Adrenal gland (tissue), 19 donors: ENCODE measurements at places on chromosomes 3 and 15.

GRCh38 chr3:126436826-126437717, 38.6 kb downstream of the ZXDC start:
- no peak for DNase-seq

GRCh38 chr15:90340345-90340744, 11.7 kb upstream of the ZNF774 start:
- no peak for DNase-seq

DNA sequence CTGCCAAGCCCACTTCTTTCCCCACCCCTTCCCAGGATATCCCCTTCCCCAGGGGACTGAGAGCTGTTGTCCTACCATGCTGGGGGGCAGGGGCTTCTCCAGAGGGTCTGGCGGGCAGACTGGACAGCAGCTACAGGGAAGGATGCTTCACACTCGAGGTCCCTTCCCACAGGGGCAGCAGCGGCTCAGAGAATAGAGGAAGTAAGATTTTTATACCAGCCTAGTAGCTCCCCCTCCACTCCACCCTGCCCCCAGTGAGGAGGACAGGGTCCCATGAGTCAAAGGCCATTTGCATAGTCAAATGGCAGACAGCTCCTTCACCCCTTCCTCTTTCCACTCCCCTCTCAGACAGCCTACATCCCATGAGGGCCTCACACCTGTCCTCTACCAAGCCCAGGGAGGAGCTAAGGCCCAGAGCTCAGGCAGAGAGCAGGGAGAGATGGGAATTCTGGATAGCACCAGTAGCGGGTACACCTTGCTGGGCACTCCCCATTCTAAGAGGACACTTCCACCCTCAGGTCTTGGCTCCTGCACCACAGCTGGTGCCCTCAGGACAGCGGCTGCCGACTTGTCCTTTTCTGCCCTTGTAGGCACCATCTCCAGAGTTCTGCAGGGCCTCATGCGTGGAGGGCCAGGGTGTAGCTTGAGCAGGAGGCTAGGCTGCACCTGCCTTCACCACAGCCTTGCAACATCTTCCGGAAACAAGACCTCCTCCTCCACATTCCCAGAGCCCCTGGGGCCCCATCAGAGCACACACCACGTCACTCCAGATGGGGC, at the start of gene TLR9:
Gene TLR9 (minus strand): TSS at position 194 of the 777 bp plus-strand sequence. CDS start 116 bp downstream, at position 78.
- no peak for DNase-seq

DNA sequence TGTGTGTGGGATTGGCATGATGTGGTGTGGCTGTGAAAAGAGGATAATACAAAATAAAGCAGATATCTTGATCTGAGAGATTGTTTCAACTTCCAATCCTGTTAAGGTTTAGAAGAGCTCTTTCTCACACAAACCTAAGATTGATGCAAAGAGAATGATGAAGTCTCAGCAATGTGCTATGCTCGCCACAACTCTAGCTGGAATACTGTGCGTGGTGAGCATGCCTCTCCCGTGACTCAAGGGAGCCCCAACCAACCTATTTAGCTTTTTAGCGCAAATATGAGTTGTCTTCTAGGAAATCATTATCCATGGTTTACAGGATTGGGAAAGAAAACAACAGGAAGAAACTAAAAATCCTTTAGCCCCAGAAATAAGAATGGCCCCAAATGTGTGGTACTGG, 28.5 kb downstream of the BTLA start:
- DNase-seq: no peak

GRCh38 chr3:144011251-144011799, 39.7 kb downstream of the DIPK2A start:
- DNase-seq: no peak

GRCh38 chr15:89144491-89144890, 56.2 kb downstream of the ABHD2 start:
- DNase-seq: no peak

GRCh38 chr3:98900265-98901118, 1.0 kb downstream of the DCBLD2 start:
- no peak for DNase-seq

DNA sequence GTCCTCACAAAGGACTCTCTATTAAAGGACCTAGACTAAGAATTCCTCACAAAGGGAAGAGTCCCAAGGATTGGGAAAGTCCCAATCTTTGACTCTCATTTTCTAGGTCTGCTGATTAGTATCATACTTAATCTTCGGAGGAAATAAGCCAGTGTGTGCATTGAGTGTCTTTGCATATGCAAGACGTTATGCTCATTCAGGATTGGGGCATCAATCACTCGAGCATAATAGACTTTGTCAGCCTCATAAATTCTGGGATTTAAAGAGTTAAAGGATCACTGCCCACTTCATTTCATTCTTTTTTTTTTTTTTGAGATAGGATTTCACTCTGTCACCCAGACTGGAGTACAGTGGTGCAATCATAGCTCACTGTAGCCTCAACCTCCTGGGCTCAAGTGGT, 154.3 kb downstream of the RBPMS2 start:
- no peak for DNase-seq

DNA sequence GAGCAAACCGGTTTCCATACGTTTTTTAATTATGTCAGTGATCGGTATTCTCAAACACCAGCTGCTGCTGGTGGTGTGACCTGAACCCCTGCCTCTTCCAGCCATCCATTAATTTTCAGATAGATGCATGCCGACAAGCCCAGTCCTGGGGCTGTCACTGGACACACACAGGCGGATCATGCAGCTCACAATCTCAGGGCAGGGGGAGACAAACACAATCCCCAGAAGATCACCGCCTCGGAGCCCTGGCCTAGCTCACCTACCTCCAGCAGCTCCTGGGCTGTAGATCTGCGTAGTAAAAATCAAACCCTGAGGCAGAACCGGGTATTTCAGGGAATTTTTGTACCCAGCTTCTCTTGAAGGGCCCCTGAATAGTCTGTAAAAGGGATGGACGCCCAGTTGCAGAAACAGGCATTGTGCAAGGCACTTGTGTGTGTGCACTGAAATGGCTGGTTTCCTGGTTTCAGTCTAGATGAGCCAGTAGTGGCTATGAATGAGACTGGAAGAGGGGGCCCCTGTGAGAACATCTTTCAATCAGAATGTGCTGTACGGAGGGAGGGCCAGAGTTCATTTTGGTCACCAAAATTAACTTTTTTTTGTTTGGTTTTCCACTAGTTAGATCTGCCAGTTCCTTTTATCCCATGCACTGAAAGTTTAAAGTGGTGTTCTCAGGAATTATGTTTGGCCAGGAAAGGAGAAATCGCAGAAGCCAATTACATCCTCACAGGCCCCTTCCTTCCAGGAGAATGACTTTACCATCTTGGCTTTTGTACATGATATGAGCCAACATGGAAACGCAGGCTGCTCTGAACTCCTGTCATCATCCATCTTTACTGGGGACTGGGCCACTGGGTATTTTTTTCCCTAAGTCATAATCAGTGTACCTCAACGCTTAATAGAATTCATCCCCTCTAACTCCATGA, 55.0 kb upstream of the RPL32 start:
- DNase-seq: no peak

GRCh38 chr15:23642413-23643044, 5.1 kb downstream of the MAGEL2 start:
- DNase-seq: peak; percentile 44

DNA sequence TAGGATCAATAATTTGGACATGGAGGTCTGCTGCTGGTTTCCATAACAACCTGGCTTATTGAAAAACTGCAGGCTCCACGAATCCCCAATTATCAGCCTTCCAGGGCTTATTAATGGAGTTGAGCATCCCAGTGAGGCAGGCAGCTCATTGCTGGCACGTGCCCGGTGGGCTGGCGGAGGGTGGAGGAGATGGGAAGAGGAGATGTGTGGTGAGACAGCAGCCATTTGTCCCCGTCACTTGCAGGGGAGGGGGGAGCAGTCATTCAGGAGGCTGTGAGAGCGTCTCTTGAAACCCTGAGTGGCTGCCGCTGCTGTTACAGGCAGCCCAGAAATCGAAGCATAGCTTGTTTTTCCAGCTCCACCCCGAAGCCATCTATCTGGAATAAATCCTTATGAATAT, 70.6 kb downstream of the GAP43 start:
- DNase-seq: no peak

DNA sequence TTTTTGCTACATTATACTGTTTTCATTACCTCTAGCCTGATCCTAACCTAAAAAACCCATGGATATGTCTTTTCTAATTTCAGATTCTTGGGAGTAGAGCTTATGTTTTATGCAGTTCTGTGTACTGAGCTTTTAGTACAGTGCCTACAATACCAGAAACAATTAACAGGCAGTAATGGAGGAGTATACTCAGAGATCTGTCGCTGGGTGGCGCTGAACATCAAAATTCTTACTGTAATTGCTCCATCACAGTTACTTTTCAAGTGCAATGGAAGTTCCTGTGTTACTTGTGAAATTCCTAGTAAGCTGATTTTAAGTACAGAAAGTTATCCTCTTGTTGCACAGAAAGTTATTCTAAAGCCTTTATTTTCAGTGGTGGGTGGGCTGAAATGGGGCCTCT, 66.9 kb downstream of the RNF13 start:
- DNase-seq: peak; percentile 79

- no peak for DNase-seq
Measured at GRCh38 chr3:120688121-120688520, 6.1 kb upstream of the HGD start.

- DNase-seq: no peak
Measured at GRCh38 chr3:23108451-23109057, 94.6 kb upstream of the UBE2E2 start.

- DNase-seq: no peak
Measured at GRCh38 chr15:101381671-101382212, 86.7 kb upstream of the SNRPA1 start.

GRCh38 chr15:53512029-53512428, 247.4 kb downstream of the WDR72 start:
- no peak for DNase-seq
